Fibroblast of skin of right biceps (primary cell): ENCODE measurements at places on chromosomes 2 and 18.
A peak's percentile ranks its signal among the peaks of the same experiment; 100 is the strongest.

GRCh38 chr2:219035942-219036341, 5.4 kb downstream of the CFAP65 start:
- DNase-seq, result no peak

GRCh38 chr2:175180701-175181103, 808 bp downstream of the ATP5MC3 start:
- peak; percentile 43 for DNase-seq

- DNase-seq, result no peak
Observed at GRCh38 chr2:159904127-159904958, 106.3 kb upstream of the CD302 start.

- DNase-seq, result peak; percentile 45
Observed at GRCh38 chr2:61288070-61288841, 126.3 kb downstream of the C2orf74 start.

DNA sequence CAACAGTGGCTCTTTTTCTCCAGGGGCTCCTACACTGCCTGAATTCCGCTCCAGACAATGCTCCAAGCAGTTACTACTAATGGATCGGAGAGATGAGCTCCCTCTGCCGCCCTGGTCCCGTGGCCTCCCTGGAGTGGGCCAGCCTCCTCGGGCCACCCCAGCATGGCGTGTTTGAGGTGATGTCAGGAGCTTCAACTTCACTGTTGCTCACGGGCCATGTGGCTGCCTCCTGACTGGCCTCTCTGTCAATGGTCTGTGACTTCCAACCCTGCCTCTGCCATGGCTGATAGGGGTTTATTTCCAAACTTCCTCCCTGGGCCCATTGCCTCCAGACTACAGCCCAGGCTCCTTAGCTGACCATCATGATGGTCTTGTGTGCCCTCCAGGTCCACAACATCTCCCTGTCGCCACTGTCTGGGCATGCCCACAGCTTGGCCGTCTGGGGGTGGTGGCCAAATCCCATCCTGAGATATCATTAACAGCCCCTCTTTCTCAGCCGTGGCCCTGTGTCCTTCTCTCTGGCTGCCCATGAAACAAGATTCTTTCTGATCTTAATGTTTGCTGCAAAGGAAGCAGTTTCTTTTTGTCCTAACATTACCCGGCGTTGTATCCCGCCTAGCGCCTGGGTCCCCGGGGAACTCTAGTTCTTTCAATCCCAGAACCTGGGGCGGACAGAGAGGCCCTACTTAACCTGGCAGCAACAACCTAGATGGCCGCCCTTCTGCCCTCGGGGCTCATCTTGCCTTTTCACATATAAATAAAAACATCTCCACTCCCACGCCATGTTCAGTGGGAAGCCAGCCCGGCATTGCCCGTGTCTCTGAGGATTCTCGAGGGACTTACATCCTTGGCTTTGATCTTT, 38.1 kb downstream of the ATOH8 start:
- DNase-seq, result no peak

- DNase-seq, result no peak
Observed at GRCh38 chr2:153461453-153461852, 17.1 kb downstream of the RPRM start.

- DNase-seq, result no peak
Observed at GRCh38 chr18:75809151-75809925, 381.8 kb upstream of the SMIM21 start.

DNA sequence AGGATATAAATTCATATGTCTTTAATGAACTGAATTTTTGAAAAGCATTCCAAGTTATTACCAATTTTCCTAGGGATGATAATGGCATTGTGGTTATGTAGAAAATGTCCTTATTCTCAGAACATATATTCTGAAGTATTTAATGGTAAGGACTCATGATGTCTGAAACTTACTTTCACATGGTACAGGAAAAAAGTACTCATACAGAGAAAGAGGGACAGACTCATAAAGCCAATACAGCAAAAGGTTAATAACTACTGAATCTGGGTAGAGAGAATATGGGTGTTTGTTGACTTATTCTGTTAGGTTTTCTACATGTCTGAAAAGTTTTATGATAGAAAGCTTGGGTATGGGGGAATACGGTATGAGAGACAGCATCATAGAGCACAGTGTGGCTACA, 84.3 kb upstream of the SERTAD2 start:
- DNase-seq, result no peak

- peak; percentile 22 for DNase-seq
Observed at GRCh38 chr2:48332286-48332685, 197.7 kb upstream of the STON1 start.

- DNase-seq, result no peak
Observed at GRCh38 chr2:133518700-133519344, 49.4 kb downstream of the NCKAP5 start.

- DNase-seq, result no peak
Observed at GRCh38 chr2:905091-905832, 45.4 kb upstream of the SNTG2 start.

DNA sequence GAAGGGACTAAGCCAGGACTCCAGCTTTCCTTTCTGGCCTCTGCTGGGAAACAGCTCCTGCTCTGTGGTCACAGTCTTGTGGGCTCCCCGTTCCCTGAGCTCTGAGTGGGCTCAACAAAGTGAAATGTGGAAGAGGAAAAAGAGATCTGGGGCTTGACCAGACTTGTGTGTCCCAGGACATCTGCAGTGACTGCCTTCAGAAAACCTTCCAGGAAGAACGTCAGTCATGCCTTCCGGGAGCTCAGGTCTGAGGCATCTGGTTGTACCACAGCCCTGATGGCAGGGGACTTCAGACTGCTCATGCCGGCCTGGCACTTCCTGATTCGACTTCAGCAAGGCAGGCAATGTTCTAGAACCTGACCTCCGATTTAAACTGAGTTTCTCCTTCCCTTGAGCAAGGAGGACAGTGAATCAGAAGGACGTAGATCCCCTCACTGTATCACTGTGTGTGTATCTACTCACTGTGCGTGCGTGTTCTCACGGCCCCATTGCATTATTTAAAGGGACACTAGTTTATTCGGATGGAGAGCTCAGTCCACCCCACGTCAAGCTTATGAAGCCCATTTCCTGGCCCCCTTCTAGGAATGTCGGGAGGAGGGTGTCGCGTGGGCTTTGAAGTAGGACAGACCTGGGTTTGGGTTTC, 548 bp upstream of the FBLN7 start:
- peak; percentile 10 for DNase-seq

GRCh38 chr18:10169064-10169562, 255.3 kb downstream of the VAPA start:
- peak; percentile 84 for DNase-seq

GRCh38 chr2:152447897-152448296, 112.9 kb downstream of the FMNL2 start:
- no peak for DNase-seq

DNA sequence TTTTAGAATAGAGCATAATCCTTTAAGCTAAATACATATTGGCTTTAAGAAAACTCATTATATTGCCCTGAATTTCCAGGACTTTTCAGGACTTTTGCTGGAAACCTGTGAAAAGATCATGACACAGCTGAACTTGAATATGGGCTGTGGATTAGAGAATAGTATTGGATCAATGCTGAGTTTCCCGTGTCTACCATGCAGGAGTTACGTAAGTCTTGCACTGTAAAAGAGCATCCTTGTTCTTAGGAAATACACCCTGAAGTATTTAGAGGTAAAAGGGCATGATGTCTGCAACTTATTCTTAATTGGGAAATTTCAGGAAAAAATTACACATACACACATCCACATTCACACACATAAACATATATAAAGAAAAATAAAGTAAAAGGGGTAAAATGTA, 82.1 kb downstream of the ZFP36L2 start:
- no peak for DNase-seq

GRCh38 chr2:185757356-185757755, 18.8 kb downstream of the FSIP2 start:
- DNase-seq, result peak; percentile 25

GRCh38 chr18:23922939-23923338, 91.6 kb upstream of the TTC39C start:
- DNase-seq, result no peak

- DNase-seq, result no peak
Observed at GRCh38 chr2:24861500-24861899, 58.5 kb downstream of the ADCY3 start.

DNA sequence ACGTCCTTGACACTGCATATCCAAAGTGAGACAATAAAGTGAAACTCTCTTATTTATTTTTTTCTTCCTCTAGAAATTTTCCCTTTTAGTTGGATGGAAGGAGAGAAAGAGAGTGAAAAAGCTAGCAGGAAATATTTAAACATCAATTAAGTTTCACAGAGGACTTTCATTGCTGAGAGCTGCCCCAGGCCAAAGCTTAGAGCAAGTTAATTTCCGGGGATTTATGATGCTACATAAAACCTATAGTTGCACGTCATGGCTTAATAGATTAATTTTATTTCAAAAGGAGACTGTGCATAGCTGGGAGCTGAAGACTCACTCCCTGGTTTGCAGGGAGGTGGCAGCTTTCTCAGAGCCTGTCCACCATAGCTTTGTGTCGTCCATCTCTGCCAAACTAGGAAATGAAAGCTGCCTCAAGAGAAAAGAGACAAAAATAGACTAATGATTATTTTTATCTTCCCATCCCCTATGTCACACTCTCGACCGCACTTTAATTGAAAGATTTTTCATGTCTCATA, 323.3 kb upstream of the RAB6C start:
- DNase-seq, result no peak

- no peak for DNase-seq
Observed at GRCh38 chr2:224922142-224922727, 120.0 kb downstream of the DOCK10 start.

DNA sequence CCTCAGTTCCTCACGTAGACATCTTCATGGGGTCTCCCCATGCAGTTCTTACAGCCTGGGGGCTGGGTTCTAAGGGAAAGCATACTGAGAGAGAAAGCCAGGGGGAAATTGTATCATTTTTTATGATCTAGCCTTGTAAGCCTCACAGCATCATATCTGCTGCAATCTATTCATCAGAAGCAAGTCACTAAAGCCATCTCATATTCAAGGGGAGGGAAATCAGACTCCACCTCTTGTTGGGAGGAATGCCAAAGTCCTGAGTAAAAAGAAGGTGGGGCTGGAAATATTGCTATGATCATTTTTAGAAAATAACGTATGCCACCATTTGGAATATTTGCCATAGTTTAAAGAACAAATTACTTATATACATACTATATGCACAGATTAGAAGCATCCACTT, 304.6 kb downstream of the TXNL1 start:
- peak; percentile 35 for DNase-seq

- no peak for DNase-seq
Observed at GRCh38 chr2:65789923-65790675, 357.7 kb upstream of the SPRED2 start.

GRCh38 chr2:236743039-236743920, 173.7 kb downstream of the ACKR3 start:
- DNase-seq, result peak; percentile 98

GRCh38 chr2:202215179-202215578, 23.2 kb downstream of the SUMO1 start:
- no peak for DNase-seq

DNA sequence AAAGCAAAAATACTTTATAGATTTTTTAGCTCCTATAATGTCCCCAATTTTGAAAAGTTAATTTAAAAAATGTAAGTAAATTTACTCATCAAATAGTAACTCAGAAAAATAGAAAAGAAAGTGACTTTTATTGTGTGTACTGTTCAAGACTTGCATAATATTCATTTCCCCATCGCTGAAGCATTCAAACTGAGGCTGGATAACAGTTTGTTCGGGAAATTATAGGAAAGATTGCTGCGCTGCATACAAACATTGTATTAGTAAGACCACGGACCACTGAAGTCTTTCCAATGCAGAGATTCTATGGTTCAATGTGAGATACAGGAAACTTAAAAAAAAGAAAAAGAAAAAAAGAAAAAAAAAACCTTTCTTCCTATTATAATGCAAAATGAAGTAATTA, 10.4 kb downstream of the STK17B start:
- DNase-seq, result no peak

- no peak for DNase-seq
Observed at GRCh38 chr2:226994775-226995174, 158.9 kb downstream of the RHBDD1 start.

GRCh38 chr2:28377984-28378678, 14.5 kb upstream of the FOSL2 start:
- no peak for DNase-seq

- DNase-seq, result peak; percentile 49
Observed at GRCh38 chr2:213316001-213316735, 31.9 kb downstream of the SPAG16 start.

- DNase-seq, result no peak
Observed at GRCh38 chr18:75863696-75864095, 436.2 kb upstream of the SMIM21 start.

GRCh38 chr2:234211797-234212196, 161.3 kb downstream of the SPP2 start:
- no peak for DNase-seq

DNA sequence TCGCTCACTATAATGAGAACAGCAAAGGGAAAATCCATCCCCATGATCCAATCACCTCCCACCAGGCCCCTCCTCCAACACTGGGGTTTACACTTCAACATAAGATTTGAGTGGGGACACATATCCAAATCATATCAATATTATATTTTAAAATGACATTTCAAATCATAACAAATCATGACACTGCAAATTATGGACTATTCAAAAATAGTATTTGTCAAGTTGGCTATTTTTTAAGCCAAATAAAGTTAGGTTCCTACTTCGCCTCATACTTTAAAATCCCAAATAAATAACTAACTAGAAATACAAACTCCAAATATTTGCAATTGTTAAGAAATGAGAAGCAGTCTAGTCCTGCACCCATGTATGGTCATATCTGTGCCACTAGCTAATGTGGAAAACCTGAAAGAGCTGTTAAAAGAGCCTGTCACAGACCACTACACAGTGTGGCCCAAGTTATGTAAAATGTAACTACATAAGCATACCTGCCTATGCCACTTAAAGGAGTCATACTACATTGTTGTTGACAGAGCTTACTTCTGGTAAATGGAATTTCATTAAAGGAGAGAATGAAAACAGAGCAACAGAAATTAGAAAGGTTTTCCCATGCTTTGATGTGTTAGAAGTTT, 334.7 kb upstream of the GULP1 start:
- no peak for DNase-seq

DNA sequence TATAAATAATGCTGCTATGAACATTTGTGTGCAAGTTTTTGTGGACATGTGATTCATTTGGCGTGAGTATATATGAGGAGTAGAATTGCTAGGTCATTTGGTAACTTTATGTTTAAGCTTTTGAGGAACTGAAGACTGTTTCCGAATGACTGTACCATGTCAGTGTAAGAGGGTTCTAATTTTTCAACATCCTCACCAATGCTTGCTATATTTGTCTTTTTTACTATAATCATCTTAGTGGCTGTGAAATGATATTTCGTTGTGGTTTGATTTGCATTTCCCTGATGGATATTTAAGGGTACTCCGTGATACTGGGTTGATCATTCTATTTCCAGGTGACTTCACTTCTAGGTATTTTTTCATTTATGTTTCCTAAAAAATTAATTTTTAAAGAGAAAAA, 241.1 kb downstream of the BCL2 start:
- no peak for DNase-seq
